CD8-positive, alpha-beta memory T cell (primary cell): ENCODE measurements at places on chromosomes 7 and 10.

DNA sequence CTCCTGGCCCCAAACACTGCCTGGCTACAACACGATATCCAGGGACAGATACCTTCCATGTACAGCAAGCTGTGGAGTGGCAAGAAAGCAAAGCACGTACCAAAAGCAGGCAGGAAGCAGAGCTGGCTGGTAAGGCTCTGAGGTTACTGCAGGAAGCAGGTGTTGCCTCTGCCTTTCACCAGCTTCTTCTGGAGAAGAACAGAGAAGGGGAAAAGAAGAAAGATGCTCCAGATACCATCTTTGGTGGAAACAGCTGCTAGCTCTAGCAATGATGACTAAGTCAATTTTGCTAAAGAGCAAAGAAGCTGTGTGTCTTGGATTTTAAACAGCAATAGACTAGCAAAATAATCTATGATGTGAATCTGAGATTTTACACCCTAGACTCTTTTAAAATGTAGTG lies 34.9 kb upstream of the PRSS1 start:
- peak; percentile 42 for DNase-seq

GRCh38 chr10:102120991-102121738 lies 997 bp upstream of the LDB1 start:
- DNase-seq, result no peak

DNA sequence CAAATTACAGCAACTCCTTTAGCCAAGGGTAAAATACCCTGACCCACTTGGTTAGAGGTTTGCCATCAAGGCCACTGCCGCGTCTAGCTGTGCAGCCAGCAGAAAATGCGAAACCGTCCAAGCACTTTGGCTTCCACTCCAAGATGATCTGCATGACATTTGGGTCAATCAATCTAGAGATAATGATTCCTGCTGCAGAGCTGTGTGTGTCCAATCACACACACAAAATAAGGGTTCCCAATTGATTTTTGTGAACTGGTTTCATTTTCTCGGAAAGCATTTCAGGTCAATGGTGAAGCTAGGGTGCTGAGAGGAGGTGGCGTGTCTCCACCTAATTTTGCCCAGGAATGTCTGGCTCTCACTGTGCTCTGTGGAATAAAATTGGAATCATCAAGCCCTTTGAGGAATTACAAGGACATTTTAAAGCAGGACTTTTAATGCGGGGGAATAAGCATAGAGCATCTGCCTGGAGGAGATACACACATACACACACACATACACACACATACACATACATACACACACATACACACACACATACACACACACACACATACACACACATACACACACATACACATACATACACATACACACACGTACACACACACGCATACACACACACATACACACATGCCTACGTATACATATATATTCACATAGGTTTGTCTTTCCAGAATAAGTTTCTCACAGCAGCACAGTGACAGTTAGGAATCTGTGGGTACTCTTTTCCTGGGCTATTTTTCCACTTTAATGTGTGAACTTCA lies 59.5 kb downstream of the ACADSB start:
- no peak for DNase-seq

GRCh38 chr10:125014836-125015355 lies 73.0 kb downstream of the ZRANB1 start:
- no peak for DNase-seq

- no peak for DNase-seq
These were observed 119.9 kb downstream of the LARP4B start for GRCh38 chr10:811379-812175.

- DNase-seq, result no peak
These were observed 161.8 kb downstream of the NRF1 start for GRCh38 chr7:129773328-129773731.

- no peak for DNase-seq
These were observed 84.0 kb downstream of the NSUN6 start for GRCh38 chr10:18567343-18567856.

GRCh38 chr10:69854511-69855345 lies 53.0 kb downstream of the COL13A1 start:
- DNase-seq, result no peak

GRCh38 chr7:95753440-95753839 lies 18.9 kb upstream of the DYNC1I1 start:
- no peak for DNase-seq

DNA sequence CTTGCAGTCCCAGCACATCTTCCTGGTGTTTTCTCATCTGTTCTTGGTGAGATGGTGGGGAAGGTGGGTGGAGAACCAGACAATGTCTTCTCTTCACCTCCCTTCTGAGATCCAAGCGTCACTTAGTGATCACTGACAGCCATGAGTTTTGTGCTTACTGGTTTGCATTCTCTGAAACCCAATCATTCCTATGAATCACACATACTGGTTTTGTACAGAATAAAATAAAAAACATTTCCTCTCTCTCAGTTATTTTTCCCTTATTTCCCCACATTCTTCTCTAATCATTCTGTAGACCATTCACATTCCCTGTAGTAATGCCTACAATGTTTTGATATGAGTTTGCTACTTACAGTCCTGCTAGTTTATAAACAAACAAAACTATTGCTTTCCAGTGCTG lies 143.8 kb upstream of the SLC13A1 start:
- no peak for DNase-seq

GRCh38 chr7:139871331-139871730 lies 42.3 kb downstream of the TBXAS1 start:
- DNase-seq, result no peak

DNA sequence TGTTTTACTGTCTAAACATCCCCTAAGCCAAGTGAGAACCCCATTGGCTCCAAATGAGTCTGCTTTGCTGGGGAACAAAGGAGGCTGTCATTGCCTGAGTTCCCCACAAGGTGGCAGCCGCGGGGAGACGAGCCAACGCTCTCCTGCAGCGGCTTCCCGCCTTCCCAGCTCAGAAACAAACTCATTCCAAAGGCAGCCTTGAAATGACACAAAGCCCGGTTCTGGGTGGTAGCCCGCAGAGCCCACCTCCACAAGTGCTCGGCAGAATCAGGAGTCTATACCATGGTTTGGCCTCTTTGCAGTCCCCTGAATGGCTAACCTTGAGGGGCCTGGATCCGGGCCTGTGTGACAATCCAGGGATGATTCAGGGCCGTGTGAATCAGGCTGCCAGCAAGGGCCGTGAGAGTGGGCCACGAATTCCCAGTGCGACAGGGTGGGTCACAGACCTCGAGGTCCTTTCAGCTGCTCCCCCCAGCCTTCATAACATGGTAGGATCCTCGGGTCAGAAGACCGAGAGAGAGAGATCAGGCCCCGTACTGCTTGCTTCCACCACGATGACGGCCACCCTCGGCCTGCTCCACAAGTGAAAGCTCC lies 79.7 kb downstream of the DLG5 start:
- DNase-seq, result peak; percentile 65

GRCh38 chr10:113177936-113178335 lies 227.9 kb downstream of the TCF7L2 start:
- no peak for DNase-seq

DNA sequence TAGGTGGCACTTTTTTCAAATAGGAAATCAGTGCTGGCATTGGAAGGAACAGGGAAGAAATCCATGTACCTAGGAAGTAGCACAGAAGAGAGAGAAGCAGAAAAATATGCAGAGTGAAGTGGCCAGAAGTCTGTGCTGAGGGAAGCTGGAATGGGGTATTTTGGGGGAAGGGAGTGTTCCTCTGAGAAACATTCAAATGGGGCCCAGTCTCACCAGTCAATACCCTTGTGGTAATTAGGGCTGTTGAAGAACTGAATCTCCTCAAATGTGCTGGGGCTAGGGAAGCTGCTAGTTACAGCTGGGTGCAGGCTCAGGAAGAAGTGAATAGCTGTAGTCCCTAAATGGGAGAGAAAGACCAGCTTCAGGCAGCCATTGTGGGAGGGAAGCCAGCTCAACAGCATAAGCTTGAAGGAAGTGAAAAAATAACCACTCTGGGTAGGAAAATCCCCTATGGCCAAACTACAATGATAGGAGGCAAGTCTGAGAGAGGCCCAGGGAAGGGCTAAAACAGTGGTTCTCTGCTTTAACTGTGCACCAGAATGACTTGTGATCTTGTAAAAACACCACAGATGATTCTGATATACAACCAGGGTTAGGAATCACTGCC lies 7.6 kb downstream of the NDST2 start:
- DNase-seq, result no peak

DNA sequence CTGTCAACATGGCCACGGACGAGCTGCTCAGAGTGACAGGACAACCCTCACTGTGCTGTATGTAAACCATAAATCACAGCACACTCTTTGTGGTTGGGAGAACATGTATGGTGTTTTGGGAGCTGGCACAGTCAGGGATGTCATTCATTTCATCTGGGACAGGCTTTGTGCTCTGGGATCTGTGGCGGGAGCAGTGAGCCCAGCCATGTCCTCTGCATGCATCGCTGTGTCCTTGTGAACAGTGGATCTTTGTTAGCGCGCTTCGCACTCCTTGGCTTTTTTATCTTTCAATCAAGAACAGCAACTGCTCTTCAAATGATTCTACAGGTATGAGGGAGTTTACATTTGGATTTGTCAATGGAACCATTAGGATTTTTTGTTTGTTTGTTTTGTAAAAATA lies 7.1 kb downstream of the CCM2 start:
- DNase-seq, result no peak

DNA sequence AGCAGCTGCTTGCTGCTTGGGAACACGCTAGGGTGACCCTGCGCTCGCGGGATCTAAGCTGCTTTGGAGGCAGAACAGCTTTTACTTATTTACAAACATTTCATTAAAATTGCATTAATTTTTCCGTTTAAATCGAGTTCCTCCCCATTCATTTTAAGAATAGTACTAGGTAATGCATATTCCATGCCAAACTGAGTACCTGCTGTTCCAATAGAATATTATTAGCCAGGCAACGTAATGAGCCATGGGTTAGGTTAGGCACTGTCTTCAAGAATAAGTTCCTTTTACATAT lies 860 bp downstream of the EXOC6 start:
- DNase-seq, result no peak

DNA sequence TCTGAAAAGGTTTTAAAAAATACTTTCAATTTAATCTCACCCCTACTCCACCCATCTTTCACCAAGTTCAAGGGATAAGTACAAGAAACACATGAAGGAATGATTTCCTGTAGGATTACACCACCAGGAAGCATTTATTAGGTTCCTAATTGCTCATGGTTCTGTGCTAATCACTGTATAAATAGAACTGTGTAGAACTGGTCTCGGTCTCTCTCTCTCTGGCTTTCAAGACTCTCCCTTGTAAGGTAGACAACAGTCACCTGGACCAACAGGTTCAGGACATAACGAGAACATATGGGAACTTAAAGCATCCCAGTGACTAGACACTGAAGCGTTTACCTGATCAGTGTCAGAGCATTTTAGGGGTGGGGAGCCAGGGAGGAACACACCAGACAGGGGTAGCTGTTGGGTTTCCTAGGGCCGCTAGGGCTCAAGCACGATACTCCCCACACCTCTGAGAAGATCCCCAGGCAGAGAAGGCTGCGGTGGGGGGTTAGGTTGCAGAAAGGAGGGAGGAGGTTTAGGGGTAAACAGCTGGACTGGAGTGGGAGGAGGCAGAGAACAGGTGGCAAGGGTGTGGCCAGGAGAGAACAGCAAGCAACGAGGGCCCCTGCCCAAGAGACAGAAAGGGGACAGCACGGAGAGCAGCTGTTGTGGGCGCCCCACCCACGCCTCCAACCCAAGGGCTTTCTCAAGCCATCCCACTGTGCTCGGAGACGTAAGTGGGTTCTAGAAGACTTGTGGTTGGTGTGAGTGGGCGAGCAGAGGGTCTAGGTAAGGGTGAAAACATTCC lies 52.5 kb upstream of the USP6NL start:
- no peak for DNase-seq

DNA sequence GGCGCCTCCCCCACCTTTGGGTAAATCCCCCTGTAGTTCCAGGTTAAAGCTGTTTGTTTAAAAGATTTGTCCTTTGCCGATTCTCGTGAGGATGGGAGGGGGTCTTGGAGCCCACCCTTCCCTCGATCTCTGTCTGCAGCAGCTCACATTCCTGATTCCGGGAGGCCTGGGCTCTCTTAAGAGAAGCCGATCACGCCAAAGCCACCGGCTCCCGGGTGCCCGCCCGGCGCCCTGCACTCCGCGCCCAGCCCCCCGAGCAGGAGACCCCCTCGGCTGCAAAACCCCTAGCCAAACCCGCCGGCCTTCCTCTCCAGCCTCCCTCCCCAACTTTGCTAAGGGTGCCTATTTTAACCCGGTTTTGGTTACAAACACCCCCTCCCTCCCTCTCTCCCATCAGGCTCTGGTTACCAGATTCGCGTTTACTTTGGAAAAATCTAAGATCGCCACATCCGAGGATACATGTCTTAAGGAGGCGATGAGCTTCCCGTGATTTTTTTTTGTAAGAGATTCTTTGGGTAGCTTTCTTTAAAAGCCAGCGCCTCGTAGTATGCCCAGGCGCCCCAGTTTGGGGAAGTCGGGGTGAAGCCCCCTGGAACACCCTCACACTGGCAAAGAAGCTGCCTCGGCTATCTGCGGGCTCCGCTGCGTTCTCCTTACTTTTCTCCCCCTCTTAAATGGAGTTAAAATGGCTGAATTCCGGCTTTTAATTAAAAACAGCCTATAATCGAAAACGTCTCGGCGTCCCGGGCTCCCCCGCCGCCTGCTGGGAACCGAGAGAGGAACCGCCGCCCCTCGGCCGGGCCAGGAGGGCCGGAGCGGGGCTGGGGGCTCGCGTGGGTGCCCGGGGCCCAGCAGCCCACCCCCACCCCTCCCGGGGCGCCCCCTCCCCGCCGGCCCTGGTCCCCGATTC lies 983 bp downstream of the TNRC18 start:
- no peak for DNase-seq

GRCh38 chr7:3399858-3400257 lies 98.8 kb downstream of the SDK1 start:
- no peak for DNase-seq
